ENCODE measurements at places on chromosomes 1 and 21. TPM values are rescaled to one million over a fixed set of nuclear protein-coding genes. Genes with fewer than 3 reads are reported as not detected.

The AKNAD1 gene
- 0.31 TPM for total RNA-seq

The TFF3 gene
- total RNA-seq: 6.7 TPM

The FCRL2 gene
- not detected for total RNA-seq

The PPM1J gene
- 0.15 TPM for total RNA-seq

The KRTAP15-1 gene
- total RNA-seq: not detected

The HMGCS2 gene
- not detected for total RNA-seq

The POU3F1 gene
- 3.4 TPM for total RNA-seq

The ITPKB gene
- total RNA-seq: 143 TPM

Measured in melanocyte of skin (primary cell).